ENCODE measurements at places on chromosomes 1 and 21.
A peak's percentile ranks its signal among the peaks of the same experiment; 100 is the strongest.

GRCh38 chr1:199002661-199003060, 363.8 kb downstream of the PTPRC start:
- no peak overlapping the region for H3K27ac ChIP-seq
- no peaks in the 10 kb centered on the region for H3K4me1 ChIP-seq
- H3K4me3 ChIP-seq = no peak overlapping the region
- no peak for DNase-seq
- H3K27me3 ChIP-seq = no peaks in the 10 kb centered on the region
- H3K36me3 ChIP-seq = no peaks in the 10 kb centered on the region

- H3K27me3 ChIP-seq = no peaks in the 10 kb centered on the region
- peaks cover 17% of the 10 kb centered on the region for H3K4me1 ChIP-seq
- H3K36me3 ChIP-seq = no peaks in the 10 kb centered on the region
- no peak overlapping the region for H3K4me3 ChIP-seq
- H3K27ac ChIP-seq = peak overlapping the region; percentile 85
- no peak for DNase-seq
Measured at GRCh38 chr1:223176437-223176836, 33.4 kb upstream of the TLR5 start.

DNA sequence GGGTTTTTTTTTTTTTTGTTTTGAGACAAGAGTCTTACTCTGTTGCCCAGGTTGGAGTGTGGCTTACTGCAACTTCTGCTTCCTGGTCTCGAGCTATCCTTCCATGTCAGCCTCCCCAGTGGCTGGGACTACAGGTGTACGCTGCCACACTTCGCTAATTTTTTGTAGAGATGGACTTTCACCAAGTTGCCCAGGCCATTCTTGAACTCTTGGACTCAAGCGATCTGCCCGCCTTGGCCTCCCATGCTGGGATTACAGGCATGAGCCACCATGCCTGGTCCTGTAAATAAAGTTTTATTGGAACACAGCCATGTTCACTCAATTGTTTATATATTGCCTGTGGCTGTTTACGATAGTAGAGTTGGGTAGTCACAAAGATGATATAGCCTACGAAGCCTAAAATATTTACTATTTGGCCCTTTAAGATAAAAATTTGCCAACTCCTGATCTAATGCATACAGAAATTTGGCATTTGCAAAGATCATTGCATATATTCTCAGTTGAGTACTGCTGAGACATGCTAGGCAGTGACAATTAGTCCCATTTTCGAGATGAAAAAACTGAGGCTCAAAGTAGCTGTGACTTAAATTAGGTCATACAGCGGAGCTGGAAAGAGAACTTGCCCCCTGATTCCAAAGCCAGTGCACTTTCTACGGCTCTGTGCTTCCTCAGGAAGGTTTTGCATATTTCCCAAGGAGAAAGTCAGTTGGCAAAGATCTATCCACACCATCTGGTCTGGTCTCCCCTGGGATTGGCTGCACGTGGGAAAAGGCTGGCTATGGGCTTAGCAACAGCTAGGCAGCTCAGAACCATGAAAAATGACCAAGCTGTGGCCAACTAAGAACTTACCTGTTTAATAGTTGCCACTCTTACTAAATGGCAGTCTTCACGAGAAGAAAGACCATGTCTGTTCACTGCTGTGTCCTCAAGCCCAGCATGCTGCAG, 19.4 kb downstream of the MECR start:
- H3K4me3 ChIP-seq = no peak overlapping the region
- H3K36me3 ChIP-seq = no peaks in the 10 kb centered on the region
- H3K27ac ChIP-seq = no peak overlapping the region
- no peaks in the 10 kb centered on the region for H3K4me1 ChIP-seq
- no peaks in the 10 kb centered on the region for H3K27me3 ChIP-seq

DNA sequence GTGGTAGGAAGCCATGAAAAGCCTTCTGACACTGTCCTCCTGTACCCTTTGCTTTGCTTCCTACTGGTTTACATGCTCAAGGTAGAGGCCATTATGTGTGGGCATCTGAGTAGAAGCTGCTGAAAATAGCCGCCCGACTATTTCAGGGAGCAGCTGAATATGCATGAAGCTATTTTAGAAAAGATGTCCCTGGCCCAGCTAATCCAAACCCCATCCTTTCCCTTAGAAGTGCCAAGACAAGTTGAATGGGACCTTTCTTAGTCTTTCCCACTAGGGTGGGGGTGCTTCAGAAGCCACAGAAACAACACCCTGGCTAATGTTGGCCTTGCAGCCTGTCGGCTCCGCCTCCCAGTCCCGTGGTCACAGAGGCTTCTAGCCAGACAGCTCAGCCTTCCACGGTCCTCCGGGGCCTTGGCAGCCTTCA, 205.1 kb upstream of the EDN2 start:
- H3K27ac ChIP-seq = no peak overlapping the region
- no peak overlapping the region for H3K4me3 ChIP-seq
- no peak for DNase-seq
- no peaks in the 10 kb centered on the region for H3K27me3 ChIP-seq

GRCh38 chr1:101914473-101915242, 82.1 kb downstream of the OLFM3 start:
- no peaks in the 10 kb centered on the region for H3K27me3 ChIP-seq
- H3K4me3 ChIP-seq = no peak overlapping the region
- H3K4me1 ChIP-seq = no peaks in the 10 kb centered on the region
- no peaks in the 10 kb centered on the region for H3K36me3 ChIP-seq

GRCh38 chr21:25949701-25950100, 214.9 kb downstream of the GABPA start:
- H3K27ac ChIP-seq = no peak overlapping the region
- no peaks in the 10 kb centered on the region for H3K27me3 ChIP-seq
- peaks cover 42% of the 10 kb centered on the region for H3K36me3 ChIP-seq
- no peak for DNase-seq
- H3K4me1 ChIP-seq = no peaks in the 10 kb centered on the region

DNA sequence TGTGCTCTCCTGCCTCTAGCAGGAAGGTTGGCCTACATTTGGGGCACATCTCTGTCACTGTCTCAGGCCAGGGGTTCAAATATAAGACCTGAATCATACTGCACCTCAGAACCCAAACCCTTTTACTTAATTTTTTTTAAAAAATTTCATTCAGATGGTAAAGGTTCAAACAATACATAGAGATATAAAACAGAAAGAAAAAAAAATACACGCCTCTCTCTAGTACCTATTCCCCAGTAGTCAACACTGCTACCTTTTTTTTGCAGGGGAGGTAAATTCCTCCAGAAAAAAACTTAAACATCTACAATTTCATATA, 32.9 kb downstream of the MAPKAPK2 start:
- no peaks in the 10 kb centered on the region for H3K36me3 ChIP-seq
- H3K4me3 ChIP-seq = no peak overlapping the region
- DNase-seq = no peak

GRCh38 chr1:110291241-110292030, 47.7 kb upstream of the RBM15 start:
- no peak overlapping the region for H3K4me3 ChIP-seq
- H3K27ac ChIP-seq = no peak overlapping the region
- no peaks in the 10 kb centered on the region for H3K4me1 ChIP-seq
- H3K36me3 ChIP-seq = no peaks in the 10 kb centered on the region
- DNase-seq = no peak
- no peaks in the 10 kb centered on the region for H3K27me3 ChIP-seq

DNA sequence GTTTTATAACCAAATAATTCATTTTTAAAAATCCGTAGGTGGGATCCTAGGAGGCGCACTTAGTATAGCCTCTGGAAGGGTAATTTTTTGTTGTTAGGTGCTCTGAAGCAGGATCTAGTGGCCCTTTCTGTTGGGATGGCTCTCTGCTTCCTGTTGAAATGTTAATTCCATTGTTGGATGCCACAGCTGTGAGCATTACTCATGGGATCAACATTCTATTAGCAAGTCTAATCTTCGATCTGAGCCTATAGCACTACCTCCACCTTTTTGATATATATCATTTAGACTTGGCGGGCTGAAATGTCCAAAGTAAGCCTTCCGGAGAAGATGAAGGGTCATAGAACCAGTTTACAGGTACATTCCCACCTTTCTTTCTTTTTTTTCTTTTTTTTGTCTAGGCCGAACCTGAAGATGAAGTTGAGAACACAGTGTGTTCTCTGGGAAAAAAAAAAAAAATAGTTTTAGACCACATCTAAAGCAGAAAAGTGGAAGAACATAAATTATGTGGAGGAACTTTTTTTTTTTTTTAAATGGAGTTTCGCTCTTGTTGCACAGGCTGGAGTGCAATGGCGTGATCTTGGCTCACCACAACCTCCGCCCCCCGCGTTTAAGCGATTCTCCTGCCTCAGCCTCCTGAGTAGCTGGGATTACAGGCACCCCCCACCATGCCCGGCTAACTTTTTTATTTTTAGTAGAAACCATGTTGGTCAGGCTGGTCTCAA, 1.4 kb downstream of the CXADR start:
- H3K27ac ChIP-seq = peak overlapping the region; percentile 95
- DNase-seq = no peak
- no peaks in the 10 kb centered on the region for H3K36me3 ChIP-seq
- H3K4me1 ChIP-seq = peaks cover 64% of the 10 kb centered on the region

DNA sequence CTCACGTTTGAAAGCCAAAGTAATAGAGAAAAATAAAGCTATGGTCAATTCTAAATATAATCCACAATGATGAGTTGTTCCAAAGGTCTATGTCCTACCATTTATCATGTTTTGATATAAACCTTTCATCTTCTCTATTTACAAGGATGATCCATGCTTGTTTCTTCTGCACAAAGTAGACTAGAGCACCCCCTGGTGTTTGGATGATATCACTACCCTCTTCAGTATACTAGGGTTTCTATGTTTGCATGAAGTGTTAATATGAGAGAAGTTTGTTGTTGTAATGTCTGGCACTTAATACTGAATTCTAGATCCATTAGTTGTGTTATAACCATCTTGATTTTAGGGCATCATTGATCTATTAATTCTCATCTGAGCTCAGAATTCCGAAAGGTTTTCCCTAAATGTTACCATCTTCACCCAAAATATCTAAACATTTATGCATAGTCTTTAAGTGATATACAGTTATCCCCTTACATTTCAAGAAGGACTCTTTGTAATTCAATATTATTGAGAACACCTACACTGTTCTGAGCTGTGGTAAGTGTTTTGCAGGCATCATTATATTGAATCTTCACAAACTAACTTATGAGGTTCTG, 21.1 kb downstream of the CLDN8 start:
- H3K36me3 ChIP-seq = no peaks in the 10 kb centered on the region
- H3K4me3 ChIP-seq = no peak overlapping the region
- H3K27me3 ChIP-seq = no peaks in the 10 kb centered on the region
- H3K4me1 ChIP-seq = no peaks in the 10 kb centered on the region
- H3K27ac ChIP-seq = no peak overlapping the region

DNA sequence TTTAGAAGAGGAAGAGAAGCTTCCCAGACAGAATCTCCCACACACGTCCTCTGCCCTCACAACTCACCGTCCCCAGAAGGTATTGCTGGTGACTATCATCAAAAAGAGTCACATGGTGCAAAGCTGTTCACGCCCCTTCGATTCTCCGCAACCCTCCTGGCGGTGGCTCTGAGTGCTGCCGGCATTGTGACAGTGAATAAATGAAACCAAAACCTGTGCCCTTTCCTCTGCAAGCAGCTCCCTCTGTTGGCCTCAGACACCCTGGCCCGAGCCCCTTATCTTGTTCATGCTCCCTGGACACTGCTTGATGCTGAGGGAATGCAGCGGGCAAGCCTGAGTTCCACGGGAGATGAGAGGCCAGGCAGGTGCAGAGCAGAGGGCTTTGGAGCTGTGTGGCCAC, 510.3 kb downstream of the NPHP4 start:
- H3K4me3 ChIP-seq = no peak overlapping the region
- DNase-seq = no peak
- H3K27ac ChIP-seq = no peak overlapping the region
- no peaks in the 10 kb centered on the region for H3K4me1 ChIP-seq
- H3K36me3 ChIP-seq = no peaks in the 10 kb centered on the region

DNA sequence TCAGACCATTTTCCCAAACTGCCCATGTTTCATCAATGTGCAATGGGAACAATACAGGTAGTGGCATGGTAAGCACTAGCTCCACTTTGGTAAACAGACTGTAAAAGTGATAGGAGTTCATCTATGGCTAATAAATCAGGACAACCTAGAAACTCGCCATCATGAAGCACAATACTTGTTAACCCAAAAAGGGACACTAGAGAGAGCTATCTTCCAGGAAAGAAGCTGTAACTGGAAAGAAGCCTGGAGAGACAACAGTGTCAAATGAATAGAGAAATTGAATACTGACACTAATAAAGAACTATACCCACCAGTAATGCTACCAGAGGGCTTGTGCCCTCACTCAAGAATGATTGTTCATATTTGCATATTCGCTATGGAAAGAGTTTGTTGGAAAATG, 164.7 kb upstream of the RGS18 start:
- no peak overlapping the region for H3K4me3 ChIP-seq
- H3K4me1 ChIP-seq = no peaks in the 10 kb centered on the region
- no peaks in the 10 kb centered on the region for H3K27me3 ChIP-seq
- no peaks in the 10 kb centered on the region for H3K36me3 ChIP-seq
- H3K27ac ChIP-seq = no peak overlapping the region
- no peak for DNase-seq

DNA sequence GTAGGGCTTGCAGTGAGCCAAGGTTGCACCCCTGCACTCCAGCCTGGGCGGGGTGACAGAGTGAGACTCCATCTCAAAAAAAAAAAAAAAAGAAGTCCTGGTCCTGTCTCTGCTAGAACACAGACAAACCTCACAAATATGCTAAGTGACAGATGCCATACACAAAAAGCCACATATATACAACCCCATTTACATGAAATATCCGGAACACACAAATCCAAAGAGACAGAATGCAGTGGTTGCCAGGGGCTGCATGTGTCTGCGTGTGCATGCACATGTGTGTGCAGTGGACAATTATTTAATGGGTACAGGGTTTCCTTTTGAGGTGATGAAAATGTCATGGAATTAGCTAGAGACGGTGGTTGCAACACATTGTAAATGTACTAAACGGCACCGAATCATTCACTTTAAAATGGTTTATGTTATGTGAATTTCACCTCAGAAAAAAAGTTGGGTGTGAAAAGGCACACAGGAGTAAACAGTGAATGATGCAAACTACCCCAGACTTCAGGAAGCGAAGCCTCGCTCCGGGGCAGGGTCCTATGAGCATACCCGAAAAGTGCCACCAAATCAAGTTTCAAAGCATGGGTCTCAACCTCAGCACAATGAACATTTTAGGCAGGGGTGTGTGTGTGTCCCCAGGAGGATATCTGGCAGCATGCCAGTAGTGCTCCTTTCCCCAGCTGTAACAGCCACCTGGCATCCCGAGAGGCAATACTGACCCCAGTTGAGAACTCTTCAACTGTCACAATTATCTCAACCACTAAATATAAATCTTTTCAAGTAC, 48.3 kb downstream of the GNB1 start:
- H3K4me1 ChIP-seq = peaks cover 77% of the 10 kb centered on the region
- no peaks in the 10 kb centered on the region for H3K27me3 ChIP-seq
- DNase-seq = no peak
- no peaks in the 10 kb centered on the region for H3K36me3 ChIP-seq
- H3K27ac ChIP-seq = no peak overlapping the region
